ENCODE measurements at places on chromosomes 4 and X. TPM values are rescaled to one million over a fixed set of nuclear protein-coding genes. Genes with fewer than 3 reads are reported as not detected.
A peak's percentile ranks its signal among the peaks of the same experiment; 100 is the strongest.

Gene PRRG3
- 0.05 TPM for total RNA-seq

DNA sequence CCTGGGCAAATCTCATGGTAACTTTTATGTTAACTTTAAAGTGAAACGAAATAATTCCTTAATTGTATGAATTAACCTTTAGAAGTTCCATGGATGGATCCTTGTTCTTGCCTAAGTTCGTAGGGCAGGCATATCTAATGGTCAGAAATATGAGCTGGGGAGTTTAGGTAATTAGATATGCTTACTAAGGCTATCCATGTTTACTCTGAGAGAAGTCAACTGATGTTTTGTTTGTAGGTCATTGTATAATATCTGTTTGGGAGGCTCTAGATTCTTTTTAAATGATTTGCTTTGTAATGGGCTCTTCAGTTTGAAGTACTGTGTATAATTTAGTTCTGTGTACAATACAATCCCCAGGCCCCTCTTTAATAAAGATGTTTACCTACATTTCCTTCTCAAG, 117.0 kb downstream of the DCK start:
- no peak for DNase-seq
- no peak overlapping the region for H3K27ac ChIP-seq
- H3K36me3 ChIP-seq: no peaks in the 10 kb centered on the region

- H3K4me1 ChIP-seq: no peaks in the 10 kb centered on the region
- DNase-seq: no peak
- no peak overlapping the region for H3K27ac ChIP-seq
- H3K27me3 ChIP-seq: no peaks in the 10 kb centered on the region
These were observed 32.2 kb upstream of the CCKAR start for GRCh38 chr4:26522478-26522877.

DNA sequence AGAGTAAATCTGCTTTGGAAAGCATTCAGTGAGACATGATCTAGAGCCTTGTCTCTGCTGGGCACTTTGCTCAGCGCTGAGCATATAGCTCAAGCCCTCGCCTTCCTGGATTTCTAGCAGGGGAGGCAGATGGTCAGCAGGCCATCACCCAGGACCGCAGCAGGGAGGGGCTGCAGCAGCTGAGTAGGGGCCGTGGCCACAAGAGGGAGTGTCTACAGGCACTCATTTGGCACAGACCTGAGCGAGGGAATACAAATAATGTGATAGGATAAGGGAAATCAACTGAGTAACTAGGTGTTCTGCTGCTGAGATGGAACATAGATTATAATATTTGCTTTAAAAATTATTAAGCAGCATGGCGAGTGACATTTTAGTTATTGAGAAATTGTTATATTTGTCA, 30.2 kb downstream of the OFD1 start:
- DNase-seq: no peak
- H3K27me3 ChIP-seq: no peaks in the 10 kb centered on the region
- H3K4me3 ChIP-seq: no peak overlapping the region
- H3K36me3 ChIP-seq: peaks cover 5% of the 10 kb centered on the region

Gene NXT2
- total RNA-seq: 7.4 TPM

- no peak overlapping the region for H3K27ac ChIP-seq
- no peaks in the 10 kb centered on the region for H3K4me1 ChIP-seq
- H3K4me3 ChIP-seq: no peak overlapping the region
- no peak for DNase-seq
- no peaks in the 10 kb centered on the region for H3K27me3 ChIP-seq
- H3K36me3 ChIP-seq: no peaks in the 10 kb centered on the region
These were observed 186.2 kb downstream of the RCHY1 start for GRCh38 chr4:75327804-75328512.

GRCh38 chr4:56195025-56195424, 192.3 kb downstream of the AASDH start:
- H3K4me3 ChIP-seq: no peak overlapping the region
- H3K27me3 ChIP-seq: no peaks in the 10 kb centered on the region
- no peaks in the 10 kb centered on the region for H3K36me3 ChIP-seq
- DNase-seq: no peak
- H3K4me1 ChIP-seq: no peaks in the 10 kb centered on the region

GRCh38 chrX:34578237-34578636, 78.8 kb downstream of the TMEM47 start:
- H3K36me3 ChIP-seq: no peaks in the 10 kb centered on the region
- DNase-seq: no peak
- no peak overlapping the region for H3K27ac ChIP-seq
- no peaks in the 10 kb centered on the region for H3K27me3 ChIP-seq
- no peak overlapping the region for H3K4me3 ChIP-seq
- no peaks in the 10 kb centered on the region for H3K4me1 ChIP-seq

DNA sequence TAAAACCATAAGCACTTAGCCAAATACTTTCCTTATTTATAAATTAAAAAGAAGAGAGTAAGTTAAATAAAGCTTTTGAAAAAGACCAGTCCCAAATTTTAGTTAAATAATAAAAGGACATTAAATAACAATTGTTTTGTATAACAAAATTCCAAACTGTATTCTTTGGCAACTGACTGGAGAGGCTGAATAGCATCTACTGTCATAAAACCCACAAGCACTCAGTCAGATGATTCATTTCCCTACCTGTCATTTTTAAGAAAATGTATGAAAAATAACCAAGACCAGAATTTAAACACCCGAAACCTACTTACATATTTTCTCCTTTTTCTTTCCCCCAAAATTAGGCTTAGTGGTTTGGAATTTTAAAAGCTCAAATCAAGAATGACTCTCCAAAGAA, 32.5 kb upstream of the SMIM10L2A start:
- H3K4me3 ChIP-seq: no peak overlapping the region
- no peak overlapping the region for H3K27ac ChIP-seq
- no peaks in the 10 kb centered on the region for H3K27me3 ChIP-seq
- H3K4me1 ChIP-seq: no peaks in the 10 kb centered on the region
- no peak for DNase-seq

DNA sequence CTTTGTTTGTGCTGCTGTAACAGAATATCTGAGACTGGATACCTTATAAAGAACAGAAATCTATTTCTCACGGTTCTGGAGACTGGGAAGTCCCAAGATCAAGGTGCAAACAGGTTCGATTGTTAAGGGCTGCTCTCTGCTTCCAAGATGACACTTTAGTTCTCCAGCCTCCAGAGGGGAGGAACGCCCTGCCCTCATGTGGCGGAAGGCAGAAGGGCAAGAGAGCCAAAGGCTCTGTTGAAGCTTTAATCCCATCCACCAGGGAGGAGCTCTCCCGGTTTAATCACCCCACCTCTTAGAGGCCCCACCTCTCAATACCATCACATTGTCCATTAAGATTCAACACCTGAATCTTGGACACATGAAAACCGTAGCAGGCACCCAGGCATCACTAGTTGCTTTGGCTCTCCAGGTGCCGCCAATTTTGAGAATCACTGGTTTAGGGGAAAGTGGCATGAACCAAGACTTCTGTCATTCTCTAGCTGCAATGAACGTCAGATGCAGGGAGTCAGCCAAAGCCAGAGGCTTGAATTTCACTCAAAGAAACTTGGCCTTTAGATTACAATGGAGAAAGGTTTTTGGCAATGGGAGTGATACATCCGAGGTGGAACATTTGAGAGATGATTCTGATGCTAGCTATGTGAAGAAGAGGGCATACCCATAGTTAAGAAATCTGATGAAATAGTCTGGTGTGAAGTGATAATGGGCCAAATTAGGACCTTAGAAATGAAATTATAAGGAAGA, 15.7 kb downstream of the FHL1 start:
- H3K27me3 ChIP-seq: no peaks in the 10 kb centered on the region
- no peaks in the 10 kb centered on the region for H3K36me3 ChIP-seq
- peak; percentile 51 for DNase-seq

GRCh38 chr4:159129814-159130550, 27.1 kb downstream of the RAPGEF2 start:
- no peak overlapping the region for H3K27ac ChIP-seq
- H3K36me3 ChIP-seq: no peaks in the 10 kb centered on the region
- no peak overlapping the region for H3K4me3 ChIP-seq
- no peak for DNase-seq

DNA sequence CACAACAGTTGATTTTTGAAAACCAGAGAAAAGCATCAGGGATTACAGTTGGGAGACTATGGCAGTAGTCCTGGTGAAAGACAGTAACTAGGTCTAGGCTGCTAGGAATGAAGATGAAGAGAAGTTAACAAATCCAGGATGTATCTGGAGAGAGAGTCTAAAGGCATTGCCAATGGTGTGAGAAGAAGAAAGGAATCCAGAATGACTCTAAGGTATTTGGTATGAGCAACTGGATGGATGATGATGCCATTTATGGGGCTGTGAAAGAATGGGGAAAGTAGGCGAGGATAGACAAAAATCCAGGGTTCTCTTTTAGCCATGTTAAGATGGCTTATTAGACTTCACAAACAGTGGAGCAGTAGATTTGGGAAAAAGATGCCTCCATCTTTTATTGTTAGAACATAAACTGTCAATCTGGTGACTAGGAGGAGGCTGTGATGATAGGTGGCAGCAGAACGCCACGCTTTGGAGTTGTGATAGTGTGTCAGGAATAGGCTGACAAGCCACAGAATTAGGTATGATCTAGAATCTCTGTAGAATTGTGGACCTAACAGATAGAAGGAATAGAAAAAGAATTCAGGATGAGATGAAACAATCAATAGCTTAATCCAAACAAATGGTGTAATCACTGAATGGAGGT, 27.3 kb upstream of the JADE1 start:
- no peaks in the 10 kb centered on the region for H3K36me3 ChIP-seq
- no peaks in the 10 kb centered on the region for H3K27me3 ChIP-seq
- DNase-seq: peak; percentile 32
- H3K4me3 ChIP-seq: no peak overlapping the region
- no peaks in the 10 kb centered on the region for H3K4me1 ChIP-seq

Gene NPFFR2
- total RNA-seq: not detected

Gene PDE6B
- 2.3 TPM for total RNA-seq

DNA sequence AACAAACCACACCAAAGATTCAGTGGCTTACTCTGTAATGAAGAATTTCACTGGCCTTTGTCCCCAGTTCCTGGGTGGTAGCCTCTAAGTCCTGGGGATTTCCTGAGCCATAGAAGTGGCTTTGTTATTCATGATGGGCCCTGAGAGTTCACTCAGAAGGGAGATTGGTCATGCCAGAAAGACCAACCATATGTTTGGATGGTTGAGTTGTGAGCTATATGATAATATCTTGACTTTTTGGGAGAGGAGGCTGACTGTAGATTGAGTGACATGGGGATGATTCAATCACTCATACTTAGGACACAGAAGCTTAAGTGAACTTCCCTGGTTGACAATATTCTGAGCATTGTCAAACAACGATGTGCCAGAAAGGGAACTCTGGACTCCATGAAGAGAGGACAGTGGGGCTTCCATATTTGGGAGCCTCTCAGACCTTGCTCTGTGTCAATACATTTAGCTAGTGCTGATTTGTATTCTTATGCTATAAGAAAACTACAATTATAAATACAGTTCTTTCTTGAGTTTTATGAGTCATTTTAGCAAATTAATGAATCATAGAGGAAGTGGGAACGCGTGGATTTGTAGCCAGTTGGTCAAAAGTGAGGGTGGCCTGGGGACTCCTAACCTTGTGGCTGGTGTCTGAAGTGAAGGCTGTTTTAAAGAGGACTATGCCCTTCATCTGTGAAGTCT, 392.0 kb downstream of the GBA3 start:
- no peak for DNase-seq
- H3K36me3 ChIP-seq: no peaks in the 10 kb centered on the region
- no peak overlapping the region for H3K4me3 ChIP-seq
- no peaks in the 10 kb centered on the region for H3K4me1 ChIP-seq

Gene CDX4
- total RNA-seq: not detected

Measured in colonic mucosa (tissue), 4 donors.